ENCODE measurements at places on chromosomes 1 and 21.

DNA sequence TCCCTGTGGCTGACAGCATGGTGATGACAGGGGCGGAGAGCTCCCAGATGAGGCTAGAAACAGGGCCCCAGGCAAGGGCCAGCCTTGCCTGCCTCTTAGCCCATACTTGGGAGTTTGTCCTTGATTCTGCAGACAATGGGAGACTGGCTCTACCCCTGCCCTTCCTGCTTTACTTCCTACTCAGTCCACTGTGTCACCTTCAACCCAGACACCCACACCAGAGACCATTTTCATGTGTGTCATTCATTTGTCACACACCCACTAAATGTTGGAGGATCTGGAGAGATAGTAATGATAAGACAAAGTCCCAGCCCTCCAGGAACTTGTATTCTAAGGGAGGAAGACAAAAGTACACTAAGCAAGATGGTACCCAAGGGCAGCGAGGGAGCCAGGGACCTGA, 43.7 kb downstream of the SYT6 start:
- H3K36me3 ChIP-seq, result no peaks in the 10 kb centered on the region
- peaks cover 10% of the 10 kb centered on the region for H3K4me1 ChIP-seq
- no peak for DNase-seq
- no peak overlapping the region for H3K4me3 ChIP-seq

GRCh38 chr1:219277304-219278105, 103.8 kb downstream of the LYPLAL1 start:
- no peak for DNase-seq
- H3K4me1 ChIP-seq, result peaks cover 9% of the 10 kb centered on the region
- H3K36me3 ChIP-seq, result no peaks in the 10 kb centered on the region

- H3K4me3 ChIP-seq, result no peak overlapping the region
- H3K36me3 ChIP-seq, result peaks cover 54% of the 10 kb centered on the region
- peak overlapping the region; percentile 75 for H3K27ac ChIP-seq
- H3K27me3 ChIP-seq, result no peaks in the 10 kb centered on the region
- DNase-seq, result peak; percentile 54
Observed at GRCh38 chr1:156475568-156476500, 24.7 kb downstream of the MEF2D start.

DNA sequence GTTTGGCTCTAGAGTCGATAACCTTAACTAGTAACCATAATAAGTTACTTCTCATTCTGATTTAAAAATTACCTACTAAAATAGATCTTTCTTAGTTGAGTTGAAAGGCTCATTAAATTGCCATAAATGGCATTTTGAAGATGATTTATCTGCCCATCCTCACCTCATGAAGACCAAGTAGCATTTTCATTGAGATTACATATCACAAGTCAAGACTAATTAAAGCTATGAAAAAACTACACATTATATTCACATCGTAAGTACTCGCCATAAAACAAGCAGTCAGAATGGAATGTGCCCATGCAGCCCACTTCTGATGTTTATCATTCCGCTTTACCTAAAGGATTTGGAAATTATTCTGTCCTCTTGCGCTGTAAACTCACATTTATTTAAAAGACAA, 212.0 kb downstream of the COL11A1 start:
- H3K36me3 ChIP-seq, result peaks cover 28% of the 10 kb centered on the region
- H3K4me1 ChIP-seq, result peaks cover 40% of the 10 kb centered on the region
- no peak overlapping the region for H3K4me3 ChIP-seq
- DNase-seq, result no peak
- no peaks in the 10 kb centered on the region for H3K27me3 ChIP-seq
- H3K27ac ChIP-seq, result no peak overlapping the region

Data from chondrocyte (in vitro differentiated cells).